WTC11 (cell line): ENCODE measurements at places on chromosomes 4 and X. TPM values are rescaled to one million over a fixed set of nuclear protein-coding genes. Genes with fewer than 3 reads are reported as not detected.
A peak's percentile ranks its signal among the peaks of the same experiment; 100 is the strongest.

Gene BEX1
- total RNA-seq: 45.2 to 49.3 TPM (median 46.8 TPM) in 3 replicates

Gene USP26
- total RNA-seq: 0.11 TPM in 1 of 3 replicates, not detected in the others

Gene PLS3
- 82.2 to 96.7 TPM (median 83.8 TPM) in 3 replicates for total RNA-seq

- H3K4me3 ChIP-seq: no peak overlapping the region
- H3K36me3 ChIP-seq: no peaks in the 10 kb centered on the region
- DNase-seq: no peak
- no peaks in the 10 kb centered on the region; the same call in 1 of the 2 replicates for H3K27me3 ChIP-seq
Observed at GRCh38 chr4:113971706-113972360, 7.6 kb downstream of the ARSJ start.

- no peak overlapping the region for H3K4me3 ChIP-seq
- H3K36me3 ChIP-seq: peaks cover 66% of the 10 kb centered on the region
- H3K4me1 ChIP-seq: peaks cover 5% of the 10 kb centered on the region
- DNase-seq: no peak
- H3K27me3 ChIP-seq: no peaks in the 10 kb centered on the region; the same call in 1 of the 2 replicates
Observed at GRCh38 chr4:10732914-10733415, 48.4 kb upstream of the CLNK start.

GRCh38 chr4:10212400-10212799 lies 95.8 kb upstream of the WDR1 start:
- no peak for DNase-seq
- H3K4me1 ChIP-seq: no peaks in the 10 kb centered on the region
- no peak overlapping the region for H3K4me3 ChIP-seq

GRCh38 chrX:67545893-67546495 lies 2.2 kb downstream of the AR start:
- no peak overlapping the region for H3K27ac ChIP-seq
- peaks cover 42% of the 10 kb centered on the region for H3K4me1 ChIP-seq
- DNase-seq: peak; percentile 28
- H3K27me3 ChIP-seq: peaks cover 16% of the 10 kb centered on the region
- H3K4me3 ChIP-seq: peak overlapping the region; percentile 82

DNA sequence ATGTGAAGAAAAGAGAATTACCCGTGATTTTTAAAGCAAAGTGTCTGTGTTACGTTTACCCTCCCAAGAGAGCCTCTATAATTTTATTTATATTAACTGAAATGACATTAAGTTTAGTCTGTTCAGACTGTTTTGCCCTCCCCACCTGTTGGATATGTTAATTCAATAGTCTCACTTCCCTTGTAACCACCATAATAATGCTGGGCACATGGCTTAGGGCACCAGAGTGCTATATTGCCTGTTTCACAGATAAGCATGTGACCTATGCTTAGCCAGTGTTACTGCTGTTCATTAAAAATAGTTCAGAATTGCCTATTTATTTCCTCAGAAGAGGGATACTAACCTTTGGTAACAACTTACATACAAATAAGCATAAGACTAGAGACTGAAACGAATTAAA lies 446.2 kb downstream of the FAT4 start:
- H3K4me3 ChIP-seq: no peak overlapping the region
- H3K36me3 ChIP-seq: no peaks in the 10 kb centered on the region
- DNase-seq: no peak
- H3K27me3 ChIP-seq: no peaks in the 10 kb centered on the region
- no peaks in the 10 kb centered on the region for H3K4me1 ChIP-seq
- no peak overlapping the region for H3K27ac ChIP-seq

Gene FAAH2
- 5.0 to 6.6 TPM (median 6.5 TPM) in 3 replicates for total RNA-seq

Gene TGIF2LX
- total RNA-seq: not detected in 3 replicates

DNA sequence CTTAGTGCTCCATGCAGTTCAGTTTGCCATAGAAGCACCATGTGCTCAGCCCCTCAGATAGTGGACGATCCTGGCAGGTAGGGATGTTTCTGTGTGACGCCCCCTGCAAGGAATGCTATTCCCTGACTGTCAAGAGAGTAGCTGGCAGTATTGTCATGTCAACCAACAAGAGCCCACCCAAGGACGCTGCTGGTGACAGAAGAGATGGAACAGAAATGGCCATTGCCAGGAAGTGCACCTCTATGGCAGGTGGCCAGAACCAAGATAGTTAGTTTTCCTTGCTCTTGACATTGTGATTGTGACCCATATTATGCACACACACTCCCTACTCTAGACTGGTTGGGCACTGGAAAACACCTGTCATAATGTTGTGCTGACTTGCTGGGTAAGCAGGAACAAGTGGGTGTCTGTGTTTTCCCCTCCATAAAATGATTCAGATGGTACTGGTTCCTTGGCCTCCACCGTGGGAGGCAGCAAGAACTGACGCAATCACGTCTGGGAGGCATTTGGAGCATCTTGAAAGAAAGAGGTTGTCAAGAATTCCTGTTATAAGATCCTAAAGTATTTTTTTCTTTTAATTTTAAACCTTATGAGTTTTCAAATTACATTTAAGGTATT lies 507.9 kb downstream of the MID1IP1 start:
- DNase-seq: no peak
- no peaks in the 10 kb centered on the region for H3K27me3 ChIP-seq
- no peak overlapping the region for H3K27ac ChIP-seq
- H3K36me3 ChIP-seq: no peaks in the 10 kb centered on the region
- H3K4me3 ChIP-seq: no peak overlapping the region
- H3K4me1 ChIP-seq: peaks cover 7% of the 10 kb centered on the region

DNA sequence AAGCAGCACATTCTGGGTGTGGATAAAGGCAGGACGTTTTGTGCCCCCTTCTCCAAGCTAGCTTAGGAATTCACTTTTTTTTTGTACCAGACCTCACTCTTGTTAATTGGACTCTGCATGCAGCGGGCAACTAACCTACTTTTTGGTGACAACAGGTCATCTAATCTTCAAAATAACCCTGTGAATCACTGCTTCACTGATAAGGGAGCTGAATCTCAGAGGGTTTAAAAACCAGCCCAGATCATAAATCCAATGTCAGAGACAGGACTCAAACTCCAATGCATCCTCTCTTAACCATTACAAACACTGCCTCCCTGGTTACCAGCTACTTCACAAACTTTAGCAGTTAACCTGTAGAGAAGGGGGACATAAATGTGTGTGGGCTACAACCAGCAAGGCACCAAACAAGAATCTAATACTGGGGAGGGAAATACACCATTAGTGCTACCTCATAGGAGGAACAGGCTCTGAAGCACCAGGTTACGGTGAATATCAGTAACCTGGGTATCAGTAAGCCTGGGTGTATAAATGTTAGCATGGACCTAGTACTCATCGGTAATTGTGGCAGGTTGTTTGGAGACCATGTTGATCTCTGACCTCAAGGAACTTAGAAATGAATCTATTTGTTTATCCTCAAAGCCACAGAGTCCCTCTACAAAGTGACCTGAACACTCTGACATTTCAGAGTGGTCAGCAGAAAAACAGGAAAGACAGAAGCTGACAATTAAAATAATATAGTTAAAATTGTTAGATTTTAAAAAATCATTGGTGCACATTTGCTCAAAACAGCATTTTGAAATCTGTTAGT lies 2.6 kb downstream of the TIFA start:
- H3K4me3 ChIP-seq: no peak overlapping the region
- peaks cover 11% of the 10 kb centered on the region for H3K4me1 ChIP-seq
- peaks cover 40% of the 10 kb centered on the region for H3K27me3 ChIP-seq
- no peak for DNase-seq

Gene PITX2
- 11.3 to 24.9 TPM (median 12.2 TPM) in 3 replicates for total RNA-seq

DNA sequence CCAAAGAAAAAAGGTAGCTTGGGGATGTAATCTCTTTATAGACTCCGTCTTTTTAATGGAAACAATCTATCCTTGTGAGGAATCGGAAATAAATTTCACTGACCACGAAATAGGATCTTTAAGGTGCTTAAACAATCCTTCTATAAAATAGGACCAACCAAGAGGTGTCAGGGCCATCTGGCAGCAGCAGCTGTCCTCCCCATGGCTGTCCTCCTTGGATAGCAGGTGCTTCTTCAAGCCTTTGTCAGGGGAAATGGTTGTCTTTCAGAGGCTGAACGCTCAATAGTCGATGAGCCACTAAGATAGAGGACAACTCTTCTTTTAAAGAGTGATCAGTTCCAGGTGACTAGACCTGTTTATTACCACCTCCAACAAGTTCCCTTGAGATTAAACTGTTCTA lies 231.0 kb downstream of the ADGRL3 start:
- no peak overlapping the region for H3K27ac ChIP-seq
- no peak for DNase-seq
- peaks cover 2% of the 10 kb centered on the region; the same call in 1 of the 2 replicates for H3K36me3 ChIP-seq

DNA sequence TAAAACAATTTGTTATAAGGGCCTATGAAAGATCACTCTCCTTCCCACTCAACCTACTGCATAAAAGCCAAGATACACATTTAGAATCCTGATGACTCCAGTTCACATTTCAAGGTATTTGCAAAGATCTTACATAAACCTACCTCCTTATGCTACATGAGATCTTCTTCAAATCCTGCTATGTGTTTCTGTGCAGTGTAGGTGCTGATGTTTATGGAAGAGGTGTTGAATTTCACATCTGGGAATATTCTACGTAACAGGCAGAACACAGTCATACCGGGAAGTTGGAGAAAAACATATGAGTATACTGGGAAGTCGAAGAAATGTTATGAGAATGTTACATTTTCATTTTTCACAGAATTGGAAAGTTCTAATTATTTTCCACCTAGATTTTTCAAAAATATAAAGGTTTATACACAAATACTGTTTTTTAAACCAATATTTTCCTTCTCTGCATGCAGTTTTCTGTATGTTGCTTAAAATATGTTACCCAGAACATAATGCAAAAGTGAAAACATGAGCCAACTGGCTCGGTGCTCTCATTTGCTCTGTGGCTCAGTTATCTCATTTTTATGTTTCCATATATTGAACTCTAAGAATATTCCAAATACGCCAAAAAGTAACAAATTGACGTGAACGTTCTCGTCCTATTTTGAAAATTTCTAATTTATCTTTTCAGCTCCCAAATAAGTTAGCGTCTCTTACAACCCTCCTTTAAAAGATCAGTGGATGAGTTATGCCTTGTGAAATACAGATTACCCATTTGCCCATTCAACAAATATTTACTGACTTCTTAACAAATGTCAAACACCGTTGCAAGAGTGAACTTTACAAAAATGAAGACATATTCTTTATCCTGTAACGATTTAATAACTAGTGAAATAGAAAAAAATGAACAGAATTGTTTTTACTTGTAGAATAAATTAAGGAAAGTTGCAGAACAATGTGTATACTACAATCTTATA lies 899.3 kb downstream of the STIM2 start:
- no peak for DNase-seq
- H3K4me1 ChIP-seq: no peaks in the 10 kb centered on the region
- no peak overlapping the region for H3K27ac ChIP-seq

Gene PNMA3
- total RNA-seq: 3.7 to 6.5 TPM (median 5.8 TPM) in 3 replicates

Gene HPSE
- total RNA-seq: 3.0 to 3.8 TPM (median 3.7 TPM) in 3 replicates

DNA sequence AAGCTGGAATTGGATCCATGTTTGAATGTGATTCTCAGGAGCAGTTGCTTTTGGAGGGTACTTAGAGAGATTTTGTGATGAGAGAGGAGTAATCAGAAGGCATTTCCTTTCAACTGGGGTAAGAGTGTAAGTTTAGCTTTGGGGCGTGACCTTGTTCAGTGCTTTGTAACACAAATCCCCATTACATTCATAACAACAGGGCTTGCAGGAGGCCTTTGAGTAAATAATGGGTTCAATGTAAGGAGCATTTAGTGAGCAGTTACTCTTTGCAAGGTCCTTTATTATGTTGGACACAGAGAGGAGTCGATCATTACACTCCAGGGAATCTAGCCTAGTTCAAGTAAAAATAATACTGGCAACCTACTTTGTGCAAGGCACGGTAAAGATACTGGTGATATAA lies 74.0 kb upstream of the AFF2 start:
- H3K4me1 ChIP-seq: peaks cover 31% of the 10 kb centered on the region
- peaks cover 82% of the 10 kb centered on the region for H3K27me3 ChIP-seq
- no peak for DNase-seq
- peaks cover 3% of the 10 kb centered on the region; the same call in 1 of the 2 replicates for H3K36me3 ChIP-seq
- H3K4me3 ChIP-seq: peak overlapping the region; percentile 26; the same call in 1 of the 2 replicates

DNA sequence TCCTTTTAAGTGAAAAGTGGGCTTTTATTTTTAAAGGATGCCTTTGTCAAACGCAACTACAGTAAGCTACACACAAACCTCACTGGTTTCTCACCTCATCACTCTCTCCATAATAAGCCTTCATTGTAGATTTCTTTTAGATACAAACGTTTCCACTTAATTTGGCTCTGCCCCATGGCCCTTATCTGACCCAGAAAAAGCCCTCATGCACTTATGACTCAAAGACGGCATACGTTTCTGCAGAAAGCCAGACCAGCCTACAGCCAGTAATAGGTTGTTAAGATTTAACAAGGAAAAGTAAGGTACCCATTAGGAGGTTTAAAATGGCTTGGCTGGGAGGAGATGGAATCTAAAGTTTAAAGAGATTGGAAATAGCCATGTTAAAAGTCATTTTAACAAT lies 914.6 kb upstream of the INTU start:
- no peak overlapping the region for H3K27ac ChIP-seq
- peaks cover 19% of the 10 kb centered on the region for H3K36me3 ChIP-seq
- H3K4me3 ChIP-seq: no peak overlapping the region
- no peaks in the 10 kb centered on the region for H3K27me3 ChIP-seq

Gene GNRHR
- total RNA-seq: not detected in 3 replicates

DNA sequence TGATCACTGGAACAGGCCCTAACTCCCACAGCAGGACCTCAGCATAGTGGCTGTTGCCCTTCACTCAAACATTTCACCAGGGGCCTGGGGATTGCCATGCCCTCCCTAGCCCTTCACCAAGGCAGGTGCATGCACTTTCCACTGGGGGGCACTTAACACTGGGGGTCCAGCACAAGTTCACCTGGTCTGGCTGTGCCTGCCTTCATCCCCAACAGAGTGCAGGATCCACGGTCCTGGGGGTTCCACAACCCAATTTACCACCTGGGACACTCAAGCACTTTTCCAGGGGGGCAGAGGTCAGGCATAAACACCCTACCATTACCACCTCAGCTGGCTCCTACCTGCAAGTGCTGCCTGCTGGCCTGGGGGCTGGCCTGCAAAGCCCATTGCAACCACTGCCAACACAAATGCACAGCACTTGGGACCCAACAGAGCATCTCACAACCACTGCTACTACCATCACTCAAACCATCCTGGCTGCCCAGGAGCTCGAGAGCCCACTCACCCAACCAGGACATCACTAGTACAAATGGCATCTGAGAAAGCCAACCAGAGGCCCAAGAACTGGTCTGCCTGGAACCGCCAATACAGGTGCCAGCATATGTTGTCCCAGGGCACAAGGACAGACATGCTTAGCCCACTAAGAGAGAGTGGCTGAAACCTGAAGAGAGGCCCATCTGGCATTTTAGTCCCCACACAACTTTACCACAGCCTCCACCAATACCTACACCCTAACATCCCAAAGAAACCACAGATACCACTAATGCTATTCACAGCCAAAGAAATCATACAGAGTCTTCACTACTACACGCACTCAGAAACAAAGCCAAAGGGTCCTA lies 43.1 kb downstream of the NAT8L start:
- no peaks in the 10 kb centered on the region for H3K4me1 ChIP-seq
- DNase-seq: no peak
- H3K4me3 ChIP-seq: no peak overlapping the region
- H3K27ac ChIP-seq: no peak overlapping the region
